ENCODE measurements at places on chromosomes 3 and 15. TPM values are rescaled to one million over a fixed set of nuclear protein-coding genes. Genes with fewer than 3 reads are reported as not detected.

Gene SAXO2
- total RNA-seq: 1.3 TPM

Gene RETNLB
- not detected for total RNA-seq

Gene A4GNT
- total RNA-seq: 1.8 TPM

Gene SNX22
- total RNA-seq: under 0.01 TPM

Gene GLDN
- total RNA-seq: 5.6 TPM

Gene OR5K2
- not detected for total RNA-seq

DNA sequence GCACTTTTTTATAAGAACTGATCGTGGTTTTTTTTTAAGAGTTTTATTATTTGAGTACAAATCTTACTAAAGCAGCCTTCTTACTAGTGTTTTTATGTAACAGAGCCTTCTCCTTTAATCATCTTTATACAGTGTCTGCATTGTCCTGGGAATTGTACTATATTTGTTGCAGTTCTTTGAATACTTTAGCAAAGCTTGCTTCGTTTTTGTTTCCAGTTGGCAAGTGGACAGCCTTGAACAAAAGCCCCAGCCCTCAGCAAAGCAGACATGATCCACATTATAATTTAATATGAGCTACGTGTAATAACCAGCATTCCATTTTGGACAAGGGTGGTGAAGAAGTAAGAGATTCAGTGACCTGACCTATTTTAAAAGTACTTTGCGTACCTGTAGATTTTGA lies 112.2 kb upstream of the FLNB start:
- no peak for DNase-seq

DNA sequence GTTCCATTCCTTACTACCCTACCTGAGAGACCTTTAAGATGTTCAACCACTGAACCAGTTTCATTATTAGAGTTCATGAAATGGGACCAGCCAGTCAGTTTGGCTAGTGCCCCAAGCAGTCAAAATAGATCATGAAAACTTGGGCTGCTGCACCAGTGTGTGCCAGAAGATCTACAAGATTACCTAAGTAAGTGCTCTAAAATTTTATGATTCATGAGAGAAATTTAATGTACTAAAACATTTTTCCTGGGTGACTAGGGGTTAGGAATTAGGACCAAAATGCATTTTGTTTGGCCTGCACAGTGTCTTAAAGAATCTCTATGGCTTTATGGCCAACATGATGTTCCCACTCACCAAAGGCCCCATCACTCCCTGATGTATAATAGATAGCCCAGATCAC lies 214.7 kb downstream of the ATP8B4 start:
- DNase-seq: no peak

DNA sequence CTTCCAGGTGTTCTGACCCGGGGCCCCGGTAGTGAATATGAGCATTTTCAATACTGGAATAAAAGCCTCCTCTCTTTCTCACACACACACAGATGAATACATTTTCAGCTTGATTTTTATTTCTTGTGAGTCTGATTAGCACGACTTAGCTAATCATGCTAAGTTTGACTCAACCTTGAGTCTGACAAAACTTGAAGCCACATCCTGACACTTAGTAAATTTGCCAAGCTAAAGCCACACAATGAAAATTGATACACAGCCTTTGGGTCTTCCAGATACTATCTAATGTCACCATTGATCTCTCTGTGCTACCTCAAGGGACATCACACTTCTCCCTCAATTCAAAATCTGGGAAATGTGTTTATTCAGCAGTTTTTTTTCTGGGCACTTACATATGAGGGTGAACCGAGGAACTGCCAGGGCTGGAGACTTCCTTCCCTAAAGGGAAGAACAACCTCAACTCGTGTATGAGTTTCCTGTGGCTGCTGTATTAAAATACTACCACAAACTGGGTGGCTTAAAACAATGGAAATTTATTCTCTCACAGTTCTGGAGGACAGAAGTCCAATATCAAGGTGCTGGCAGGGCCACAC lies 18.6 kb downstream of the TMEM266 start:
- DNase-seq: no peak

GRCh38 chr3:123138839-123139444 lies 62.8 kb upstream of the SEC22A start:
- no peak for DNase-seq
